ENCODE measurements at places on chromosomes 7 and 10.

DNA sequence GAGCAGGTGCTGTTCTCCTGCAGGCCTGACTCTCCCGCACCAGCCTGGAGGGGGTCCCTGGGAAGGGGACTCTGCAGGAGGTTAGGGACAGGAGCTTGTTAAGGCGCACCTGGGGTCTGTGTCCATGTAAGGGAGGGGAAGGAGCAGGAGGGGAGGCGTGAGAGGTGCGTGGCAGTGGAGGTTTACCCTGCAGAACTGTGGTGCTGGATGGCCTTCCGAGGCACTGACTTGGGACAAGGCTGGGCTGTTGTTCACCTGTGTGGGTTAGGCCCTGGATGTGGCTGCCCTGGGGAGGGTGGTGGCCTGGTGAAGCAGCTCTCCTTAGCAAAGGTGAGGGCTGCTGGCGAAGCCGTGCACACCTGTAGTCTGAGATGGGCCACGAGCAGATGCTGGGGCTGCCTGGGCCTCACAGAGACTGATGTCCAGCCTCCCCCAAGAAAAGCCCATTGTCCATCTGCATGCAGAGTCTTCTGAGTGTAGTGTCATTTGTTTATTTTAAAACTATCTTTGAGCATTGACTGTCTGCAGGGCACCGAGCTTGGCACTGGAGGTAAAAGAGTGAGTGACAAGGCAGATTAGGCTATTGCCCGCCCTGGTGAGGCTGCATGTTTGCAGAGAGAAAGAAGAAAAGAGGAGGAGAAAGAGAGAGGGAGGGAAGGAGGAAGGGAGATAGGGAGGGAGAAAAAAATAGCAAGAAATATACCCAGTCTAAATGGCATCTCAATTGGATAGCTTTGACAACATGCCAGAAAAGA, 225.3 kb downstream of the GLRX3 start:
- DNase-seq, result no peak

- DNase-seq, result no peak
Observed at GRCh38 chr7:46109437-46109836, 188.4 kb upstream of the IGFBP3 start.

DNA sequence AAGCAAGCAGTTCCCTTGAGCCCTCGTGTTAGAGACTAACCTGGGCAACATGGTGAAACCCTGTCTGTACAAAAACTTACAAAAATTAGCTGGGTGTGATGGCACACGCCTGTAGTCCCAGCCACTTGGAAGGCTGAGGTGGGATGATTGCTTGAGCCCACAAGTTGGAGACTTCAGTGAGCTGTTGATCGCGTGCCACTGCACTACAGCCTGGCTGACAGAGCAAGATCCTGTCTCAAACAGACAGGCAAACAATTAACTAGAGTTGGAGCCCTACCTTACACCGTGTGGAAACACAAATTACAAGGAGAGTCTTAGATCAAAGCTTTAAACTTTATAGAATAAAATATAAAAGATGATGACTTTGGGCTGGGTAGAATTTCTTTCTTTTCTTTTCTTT, 219.5 kb downstream of the CUX1 start:
- DNase-seq, result no peak

GRCh38 chr7:112788778-112789343, 1.3 kb downstream of the TMEM168 start:
- DNase-seq, result no peak

- no peak for DNase-seq
Observed at GRCh38 chr7:15862016-15862780, 175.7 kb upstream of the MEOX2 start.

- no peak for DNase-seq
Observed at GRCh38 chr7:14858410-14858809, 44.1 kb downstream of the DGKB start.

DNA sequence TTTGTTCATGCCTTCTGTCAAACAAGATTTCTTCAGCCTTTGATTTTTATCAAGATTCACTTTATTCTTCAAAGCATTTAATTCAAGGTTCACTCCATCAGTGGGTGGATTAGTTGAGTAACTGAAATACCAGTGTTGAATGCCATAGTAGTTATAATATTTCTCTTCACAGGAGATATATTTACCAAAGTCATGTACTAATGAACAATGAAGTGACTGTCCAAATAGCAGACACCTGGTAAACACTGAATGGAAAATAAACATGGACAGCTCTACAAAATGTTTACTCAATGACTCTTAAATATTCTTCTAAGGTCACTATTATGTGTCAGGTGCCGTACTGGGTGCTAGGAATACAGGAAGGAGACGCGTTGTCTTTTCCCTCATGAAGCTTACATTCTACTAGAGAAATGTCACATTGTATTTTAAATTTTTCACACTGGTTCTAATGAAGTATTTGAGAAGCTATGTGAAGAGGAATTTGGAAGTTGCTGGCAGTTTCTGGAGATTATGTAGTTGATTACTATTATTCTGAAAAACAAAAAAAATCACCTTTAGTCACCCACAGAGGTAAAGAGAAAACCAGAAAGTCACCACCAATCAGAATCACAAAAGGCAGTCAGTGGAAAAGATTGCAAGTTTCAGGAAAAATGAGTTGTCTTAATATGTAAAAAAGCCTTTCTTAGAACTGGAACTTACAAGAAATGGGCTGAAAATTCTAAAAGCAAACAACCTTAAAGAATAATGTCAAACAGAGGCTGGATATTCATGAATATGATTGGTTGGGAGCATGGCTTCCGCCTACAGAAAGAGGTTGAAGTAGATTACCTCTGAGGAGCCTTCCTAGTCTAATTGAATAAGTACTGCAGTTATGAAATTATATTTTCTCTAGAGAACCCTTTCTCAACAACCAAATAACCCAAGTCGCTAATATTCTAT, 84.5 kb downstream of the RTKN2 start:
- no peak for DNase-seq

GRCh38 chr7:20554072-20554471, 61.4 kb upstream of the ABCB5 start:
- DNase-seq, result no peak

- DNase-seq, result no peak
Observed at GRCh38 chr10:68800211-68800610, 27.1 kb upstream of the STOX1 start.

DNA sequence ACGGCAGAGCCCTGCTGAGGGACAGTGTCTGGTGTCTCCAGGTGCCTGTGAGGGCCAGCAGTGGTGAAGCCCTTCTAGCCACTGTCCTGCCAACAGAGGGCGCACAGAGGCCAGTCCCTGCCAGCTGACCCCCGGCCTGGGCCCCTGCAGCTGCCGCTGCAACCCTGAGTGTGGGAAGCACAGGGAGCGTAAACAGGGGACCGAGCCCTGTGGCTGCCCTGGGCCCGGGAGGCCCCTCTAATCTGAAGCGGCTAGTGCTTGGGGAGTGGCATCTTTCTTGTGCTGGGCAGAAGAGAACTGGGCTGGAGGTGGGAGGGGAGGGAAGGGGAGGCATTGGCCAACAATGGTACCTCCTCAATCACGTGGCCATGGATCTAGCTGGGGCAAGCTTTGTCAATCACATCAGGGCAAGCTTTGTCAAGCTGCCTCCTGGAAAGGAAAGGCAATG, 34.6 kb downstream of the TRIM8 start:
- DNase-seq, result no peak

- no peak for DNase-seq
Observed at GRCh38 chr7:113285411-113285810, 167.1 kb upstream of the SMIM30 start.

DNA sequence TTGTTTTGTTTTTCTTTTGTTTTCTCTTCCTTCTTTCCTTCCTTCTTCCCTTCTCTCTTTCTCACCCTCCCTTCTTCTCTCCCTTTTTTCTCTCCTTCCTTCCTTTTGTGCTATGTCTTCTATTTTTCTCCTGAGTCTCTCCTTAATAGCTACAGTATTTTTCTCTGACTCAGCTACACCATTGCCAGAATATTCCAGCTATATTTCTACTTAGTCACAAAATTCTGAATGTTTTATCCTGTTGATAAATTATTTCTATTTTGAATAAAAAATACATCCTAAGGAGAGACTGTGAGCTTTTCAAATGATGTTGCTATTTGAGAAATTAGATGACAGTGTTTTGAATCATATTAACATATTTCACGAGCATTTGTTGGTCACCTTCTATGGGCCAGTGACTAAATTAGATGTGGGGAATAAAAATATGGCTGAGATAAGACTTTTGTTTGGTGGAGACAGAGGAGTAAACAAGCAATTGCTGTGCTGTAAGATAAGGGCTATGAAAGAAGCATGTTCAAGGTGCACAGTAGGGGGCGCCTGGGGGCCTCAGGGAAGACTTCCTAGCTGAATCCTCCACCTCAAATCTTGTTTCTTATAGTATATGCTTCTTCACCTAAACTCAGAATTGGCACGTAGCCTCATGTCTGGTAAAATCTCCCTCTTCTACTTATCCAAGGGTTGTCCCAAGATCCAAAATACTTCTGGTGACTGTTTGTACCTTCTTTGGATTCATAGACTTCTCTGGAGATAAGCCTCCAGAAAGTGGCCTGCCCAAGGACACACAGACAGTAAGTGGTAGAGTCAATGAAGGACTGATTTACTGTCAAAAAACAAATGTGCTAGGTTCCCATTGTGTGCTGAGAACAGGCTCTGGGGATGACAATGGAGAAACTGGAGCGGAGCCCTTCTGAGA, 115.5 kb upstream of the CREB5 start:
- DNase-seq, result peak; percentile 38

GRCh38 chr7:110786328-110786965, 304.5 kb upstream of the LRRN3 start:
- no peak for DNase-seq

DNA sequence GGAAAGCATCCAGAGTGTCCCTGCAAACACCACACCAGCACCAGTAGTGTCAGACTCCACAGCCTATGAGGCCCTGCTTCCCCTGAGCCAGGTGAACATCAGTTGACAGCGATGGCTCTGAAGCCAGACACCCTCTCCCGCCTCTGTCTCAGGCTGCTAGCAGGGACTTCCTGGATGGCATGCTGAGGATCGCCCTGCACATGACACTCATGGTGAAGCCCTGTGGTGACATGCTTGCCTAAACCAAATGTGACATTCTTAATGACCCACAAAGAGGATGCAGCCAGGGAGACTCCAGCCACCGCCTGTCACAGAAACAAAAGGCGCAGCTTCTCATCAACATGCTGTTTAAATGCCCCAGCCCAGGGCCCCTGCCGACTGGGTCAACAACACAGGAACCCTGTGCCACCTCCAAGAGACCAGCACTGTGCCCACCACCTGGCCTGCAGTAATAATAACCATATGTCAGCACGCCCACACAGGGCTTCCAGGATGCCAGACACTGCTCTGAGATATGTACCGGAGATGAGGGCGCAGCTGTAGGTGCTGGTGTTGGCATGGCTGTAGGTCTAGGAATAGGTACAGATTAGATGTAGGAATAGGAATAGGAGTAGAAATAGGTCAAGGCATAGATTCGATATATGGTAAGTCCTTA, 81.3 kb downstream of the GRID1 start:
- no peak for DNase-seq

GRCh38 chr10:69572159-69573055, 815 bp downstream of the NEUROG3 start:
- DNase-seq, result peak; percentile 42

DNA sequence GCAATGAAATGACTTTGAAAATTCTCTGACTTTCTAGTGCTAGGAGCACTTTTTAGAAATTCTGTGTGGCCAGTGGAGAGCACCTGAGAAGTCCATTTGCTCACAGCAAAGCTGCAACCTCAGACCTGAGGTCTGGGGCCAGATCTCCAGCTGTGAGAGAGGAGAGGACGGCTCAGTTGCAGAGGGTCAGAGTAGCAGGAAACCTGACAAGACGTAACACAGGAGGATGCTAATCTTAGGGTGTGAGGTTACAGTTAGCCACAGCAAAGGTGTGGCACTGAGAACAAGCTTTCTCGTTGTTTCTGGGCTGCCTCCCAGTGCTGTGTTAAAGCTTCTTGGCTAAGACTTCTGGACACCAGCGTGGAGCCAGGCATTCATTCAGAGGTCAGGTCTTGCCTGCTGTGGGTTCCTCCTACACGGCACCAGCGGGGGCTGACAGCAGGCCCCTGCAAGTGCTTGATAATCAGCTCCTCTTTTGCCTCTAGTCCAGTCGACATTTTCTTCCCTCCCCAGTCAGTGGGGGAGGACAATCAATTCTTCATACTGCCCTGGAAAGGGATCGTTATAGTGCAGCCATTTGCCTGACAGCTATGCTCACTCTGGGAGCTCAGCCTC, 435.4 kb upstream of the DPP6 start:
- no peak for DNase-seq

GRCh38 chr7:127391591-127392181, 822 bp downstream of the ZNF800 start:
- peak; percentile 56 for DNase-seq

- no peak for DNase-seq
Observed at GRCh38 chr10:78780551-78780961, 288.2 kb upstream of the ZMIZ1 start.

DNA sequence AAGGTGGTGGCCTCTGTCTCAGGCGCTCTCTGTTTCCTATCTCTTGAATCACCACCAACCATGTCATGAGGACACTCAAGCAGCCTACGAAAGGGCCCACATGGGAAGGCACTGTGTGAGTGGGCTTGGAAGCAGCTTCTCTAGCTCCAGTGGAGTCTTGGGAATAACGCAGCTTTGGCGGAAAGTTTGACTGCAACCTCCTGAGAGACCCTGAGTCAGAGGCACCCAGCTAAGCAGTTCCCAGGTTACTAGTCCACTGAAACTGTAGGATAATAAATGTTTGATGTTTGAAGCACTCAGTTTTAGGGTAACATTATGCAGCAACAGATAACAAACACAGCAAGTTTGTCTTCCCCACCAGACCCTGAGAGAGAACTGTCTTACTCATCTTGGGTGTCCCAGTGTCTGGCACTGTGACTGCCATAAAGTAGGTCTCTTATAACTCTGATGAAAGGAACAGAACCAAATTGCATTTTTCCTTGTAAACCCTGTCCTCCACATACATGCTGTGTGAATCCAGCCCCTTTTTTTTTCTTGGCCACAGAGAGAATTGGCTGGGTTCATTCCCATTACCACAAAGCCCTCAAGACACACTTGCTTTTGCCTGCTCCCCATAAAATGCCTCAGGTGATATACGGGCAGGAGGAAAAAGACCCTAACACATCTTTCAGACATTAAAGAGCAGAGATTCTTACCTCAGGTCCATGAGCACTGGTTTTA, 185.5 kb downstream of the ZNF365 start:
- no peak for DNase-seq

GRCh38 chr7:155637155-155637554, 7.3 kb upstream of the RBM33 start:
- no peak for DNase-seq

DNA sequence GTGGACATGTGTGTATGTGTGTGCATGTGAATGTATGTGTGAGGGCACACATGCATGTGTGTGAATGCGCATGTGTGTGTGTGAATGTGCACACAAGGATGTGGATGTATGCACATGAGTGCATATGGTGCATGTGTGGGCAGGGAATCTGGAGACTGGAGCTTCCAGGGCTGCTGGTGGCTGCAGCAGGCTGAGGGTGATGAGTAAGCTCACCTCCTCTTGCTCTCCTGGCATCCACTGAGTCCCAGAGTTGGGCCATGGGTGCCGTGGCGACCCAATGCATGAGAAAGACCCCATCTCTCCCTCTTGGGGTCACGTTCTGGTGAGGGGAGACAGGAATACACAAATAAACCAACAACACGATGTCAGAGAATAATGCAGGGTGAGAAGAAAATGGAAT, 33.3 kb upstream of the COL13A1 start:
- no peak for DNase-seq

GRCh38 chr10:77873536-77874380, 52.8 kb downstream of the DLG5 start:
- peak; percentile 23 for DNase-seq

GRCh38 chr7:2143450-2143849, 89.3 kb downstream of the MAD1L1 start:
- no peak for DNase-seq

Data from activated naive CD4-positive, alpha-beta T cell treated with Interleukin-2 at 50 U/mL for 16 hours (primary cell).